Dermis microvascular lymphatic vessel endothelial cell (primary cell): ENCODE measurements at places on chromosomes 2 and 18. TPM values are rescaled to one million over a fixed set of nuclear protein-coding genes. Genes with fewer than 3 reads are reported as not detected.

GRCh38 chr18:11437046-11437445, 172.3 kb upstream of the SLC35G4 start:
- no peak for DNase-seq

DNA sequence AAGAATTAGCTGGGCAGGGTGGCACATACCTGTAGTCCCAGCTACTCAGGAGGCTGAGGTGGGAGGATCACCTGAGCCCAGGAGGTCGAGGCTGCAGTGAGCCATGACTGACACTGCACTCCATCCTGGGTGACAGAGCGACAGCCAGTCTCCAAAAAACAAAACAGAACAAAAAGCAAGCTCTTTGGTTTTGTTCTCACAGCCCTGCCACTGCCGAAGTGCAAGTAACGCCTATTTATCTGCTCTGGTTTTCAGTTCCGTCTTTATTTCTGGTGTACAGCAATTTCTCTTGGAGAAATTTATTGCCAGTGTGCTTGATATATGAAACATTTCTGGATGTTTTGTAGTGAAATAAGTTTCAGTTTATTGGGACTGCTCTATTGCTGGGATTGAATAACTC, 61.9 kb downstream of the RAB10 start:
- DNase-seq: no peak

DNA sequence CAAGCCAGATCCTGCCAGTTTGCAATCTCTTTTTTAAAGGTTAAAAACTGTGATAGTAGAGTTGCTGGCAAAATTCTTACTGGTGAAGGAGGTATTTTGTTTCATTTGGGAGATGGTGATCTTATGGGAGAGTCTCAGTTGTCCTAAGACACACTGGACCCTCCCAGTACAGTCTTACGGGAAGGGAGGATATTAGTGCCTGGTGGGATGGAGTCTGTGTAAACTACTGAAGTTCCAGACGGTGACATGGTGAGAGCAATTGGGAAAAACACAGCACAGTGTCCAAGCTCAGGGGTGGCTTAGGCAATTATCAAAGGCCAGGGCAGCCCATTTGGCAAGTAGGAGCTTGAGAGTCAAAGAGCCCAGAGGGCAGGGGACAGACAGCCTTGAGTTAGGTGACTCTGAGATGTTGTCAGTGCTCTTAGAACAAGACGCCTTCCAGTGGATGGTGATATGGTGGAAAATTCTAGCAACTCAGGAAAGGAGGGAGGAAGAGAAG, 143.7 kb upstream of the CCDC68 start:
- DNase-seq: no peak

Gene MPP4
- 0.76 and 1.5 TPM in 2 replicates for total RNA-seq

DNA sequence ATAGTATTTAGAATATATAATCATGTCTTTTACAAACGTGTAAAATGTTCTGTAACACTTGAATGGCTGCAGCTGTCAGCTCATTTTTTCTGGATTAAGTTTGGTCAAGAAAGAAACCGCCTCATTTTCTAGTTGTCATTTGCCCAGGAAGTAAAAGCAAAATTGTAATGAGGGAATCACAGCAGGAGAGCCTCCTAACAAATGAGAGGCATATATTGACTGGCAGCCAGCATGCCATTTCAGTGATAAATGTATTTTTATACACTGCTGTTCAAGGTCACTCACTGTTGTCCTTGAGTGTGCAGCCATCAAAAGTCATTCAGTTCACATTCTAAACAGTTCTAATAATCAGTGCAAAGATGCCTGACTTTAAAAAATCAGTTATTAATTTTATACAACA, 144.3 kb upstream of the BOD1L2 start:
- DNase-seq: no peak

- no peak for DNase-seq
Measured at GRCh38 chr18:59921384-59921891, 21.6 kb downstream of the PMAIP1 start.

Gene SERPINB11
- total RNA-seq: not detected in 2 replicates

DNA sequence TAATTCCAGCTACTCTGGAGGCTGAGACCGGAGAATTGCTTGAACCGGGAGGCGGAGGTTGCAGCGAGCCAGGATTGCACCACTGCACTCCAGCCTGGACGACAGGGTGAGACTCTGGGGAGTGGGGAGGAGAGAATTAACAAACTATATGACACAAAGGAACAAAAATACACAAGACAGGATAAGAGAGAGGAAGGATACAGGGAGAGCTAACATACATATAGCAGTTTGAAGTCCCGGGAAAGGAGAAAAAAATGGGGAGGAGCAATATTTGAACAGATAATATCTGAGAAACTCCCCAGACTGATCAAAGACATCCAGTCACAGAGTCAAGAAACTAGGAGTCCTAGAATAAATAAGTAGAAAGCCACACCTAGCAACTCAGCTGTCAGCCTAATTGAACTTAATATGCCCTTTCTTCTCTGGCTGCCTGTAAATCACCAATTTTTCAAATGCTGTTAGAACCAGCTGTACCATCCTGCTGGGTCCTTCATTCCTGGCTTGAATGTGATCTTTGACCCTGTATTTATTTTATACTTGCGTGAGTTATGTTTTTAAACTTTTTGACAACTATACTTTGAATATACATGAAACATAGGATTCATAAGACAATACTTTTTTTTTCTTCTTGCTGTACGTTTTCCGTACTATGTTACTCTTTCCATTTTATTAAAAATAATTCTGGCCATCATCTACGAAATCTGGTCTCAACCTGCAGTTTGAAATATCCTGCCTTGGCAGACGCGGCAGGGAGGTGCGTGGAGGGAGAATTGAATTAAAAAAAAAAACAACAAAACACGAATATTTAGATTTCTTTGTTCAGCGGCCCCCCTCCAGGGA, 876 bp upstream of the CYP27A1 start:
- DNase-seq: no peak

DNA sequence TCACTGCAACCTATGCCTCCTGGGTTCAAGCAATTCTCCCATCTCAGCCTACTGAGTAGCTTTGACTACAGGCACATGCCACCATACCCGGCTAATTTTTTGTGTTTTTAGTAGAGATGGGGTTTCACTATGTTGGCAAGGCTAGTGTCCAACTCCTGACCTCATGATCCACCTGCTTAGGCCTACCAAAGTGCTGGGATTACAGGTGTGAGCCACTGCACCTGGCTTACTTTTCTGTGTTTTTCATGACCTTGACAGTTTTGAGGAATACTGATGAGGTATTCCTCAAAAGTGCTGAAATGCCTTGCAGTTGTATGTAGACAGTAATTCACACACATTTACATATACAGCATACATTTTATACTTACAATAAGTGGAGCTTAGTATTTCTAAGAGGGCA, 126.1 kb downstream of the PHLPP1 start:
- no peak for DNase-seq

DNA sequence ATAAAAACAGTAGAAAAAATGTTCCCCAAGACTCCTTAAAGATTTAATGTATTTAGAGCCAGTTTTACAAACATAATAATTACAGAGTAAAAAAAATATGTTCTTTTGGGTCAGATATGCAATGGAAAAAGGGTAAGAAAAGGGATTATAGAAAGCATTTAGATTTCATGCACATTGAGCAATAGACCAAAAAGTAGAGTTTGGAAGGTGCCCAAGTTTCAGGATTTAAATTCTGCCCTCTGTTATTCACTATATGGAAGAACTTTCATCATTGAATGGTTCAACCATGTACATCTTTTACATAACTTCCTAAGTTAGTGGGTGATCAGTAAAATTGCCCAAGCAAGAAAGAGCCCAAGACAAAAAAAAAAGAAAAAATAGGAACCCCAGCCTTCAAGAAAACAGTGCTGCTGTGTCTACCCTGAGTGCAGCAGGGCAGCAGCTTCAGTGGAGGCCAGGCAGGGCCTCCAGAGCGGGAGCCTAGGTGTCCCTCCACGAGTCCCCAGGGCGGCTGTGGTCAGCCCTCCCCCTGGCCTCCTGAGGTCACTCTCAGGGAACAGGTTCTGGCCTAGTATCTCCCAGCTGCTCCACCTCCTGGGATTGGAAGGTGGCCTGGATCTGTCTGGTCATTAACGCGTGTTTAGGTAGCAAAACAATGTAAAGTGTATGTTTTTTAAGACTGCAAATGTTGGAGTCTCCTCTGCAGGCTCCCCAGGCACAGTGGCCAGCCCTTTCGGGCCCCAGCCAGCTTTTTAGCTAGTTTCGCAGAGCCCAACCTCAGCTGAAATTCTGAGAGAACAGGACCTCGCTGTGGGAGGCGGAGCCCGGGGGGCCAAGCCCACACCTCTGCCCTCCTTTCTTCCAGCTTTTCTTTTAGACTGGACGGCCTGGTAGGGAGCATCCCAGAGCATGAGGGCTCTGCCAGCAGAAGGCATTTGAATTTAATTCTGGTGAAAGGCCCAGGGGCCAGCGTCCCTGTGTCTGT, 77.3 kb downstream of the TEX51 start:
- no peak for DNase-seq

DNA sequence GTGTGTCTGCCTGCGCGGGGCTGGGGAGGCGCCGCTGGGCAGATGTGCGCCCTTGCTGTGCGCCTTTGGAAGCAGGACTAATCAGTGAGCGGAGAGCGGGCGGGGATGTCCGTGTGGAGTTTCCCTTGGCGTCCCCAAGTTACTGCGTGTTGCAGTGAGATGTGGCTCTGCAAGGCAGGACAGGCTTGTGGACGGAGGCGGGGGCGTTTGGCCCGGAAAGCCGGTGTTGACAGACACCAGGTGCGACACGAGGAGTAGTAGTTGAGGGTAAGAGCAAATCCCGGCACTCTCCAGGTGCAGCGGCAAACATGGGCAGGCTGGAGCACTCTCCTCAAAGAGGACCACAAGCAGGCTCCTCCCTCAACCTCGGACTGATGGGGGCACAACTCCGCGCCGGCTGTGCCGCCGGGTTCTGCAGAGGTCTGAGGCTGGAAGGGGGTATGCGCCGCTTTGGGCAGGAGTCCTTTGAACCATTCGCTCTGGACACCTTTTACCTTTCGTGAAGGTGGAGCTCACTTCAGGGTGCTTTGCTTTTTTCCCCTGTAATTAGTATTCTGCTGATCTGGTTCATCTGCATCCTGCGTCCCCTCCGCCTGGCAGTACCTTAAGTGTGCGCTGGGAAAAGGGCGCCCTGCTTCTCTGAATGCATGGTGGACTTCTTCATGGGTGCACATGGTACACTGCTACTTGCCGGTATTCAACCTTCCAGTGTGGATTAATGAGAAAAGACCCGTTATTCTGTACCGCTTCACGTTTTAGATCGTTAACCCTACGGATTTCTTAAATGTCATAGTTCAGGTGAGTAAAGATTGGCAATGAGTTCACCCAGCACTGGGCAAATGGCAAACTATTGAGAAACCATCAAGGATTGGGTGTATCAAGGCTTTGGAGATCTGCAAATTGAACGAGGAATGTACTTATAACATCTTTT, 608 bp downstream of the CDH7 start:
- no peak for DNase-seq

Gene CCDC68
- total RNA-seq: 0.26 and 0.51 TPM in 2 replicates

DNA sequence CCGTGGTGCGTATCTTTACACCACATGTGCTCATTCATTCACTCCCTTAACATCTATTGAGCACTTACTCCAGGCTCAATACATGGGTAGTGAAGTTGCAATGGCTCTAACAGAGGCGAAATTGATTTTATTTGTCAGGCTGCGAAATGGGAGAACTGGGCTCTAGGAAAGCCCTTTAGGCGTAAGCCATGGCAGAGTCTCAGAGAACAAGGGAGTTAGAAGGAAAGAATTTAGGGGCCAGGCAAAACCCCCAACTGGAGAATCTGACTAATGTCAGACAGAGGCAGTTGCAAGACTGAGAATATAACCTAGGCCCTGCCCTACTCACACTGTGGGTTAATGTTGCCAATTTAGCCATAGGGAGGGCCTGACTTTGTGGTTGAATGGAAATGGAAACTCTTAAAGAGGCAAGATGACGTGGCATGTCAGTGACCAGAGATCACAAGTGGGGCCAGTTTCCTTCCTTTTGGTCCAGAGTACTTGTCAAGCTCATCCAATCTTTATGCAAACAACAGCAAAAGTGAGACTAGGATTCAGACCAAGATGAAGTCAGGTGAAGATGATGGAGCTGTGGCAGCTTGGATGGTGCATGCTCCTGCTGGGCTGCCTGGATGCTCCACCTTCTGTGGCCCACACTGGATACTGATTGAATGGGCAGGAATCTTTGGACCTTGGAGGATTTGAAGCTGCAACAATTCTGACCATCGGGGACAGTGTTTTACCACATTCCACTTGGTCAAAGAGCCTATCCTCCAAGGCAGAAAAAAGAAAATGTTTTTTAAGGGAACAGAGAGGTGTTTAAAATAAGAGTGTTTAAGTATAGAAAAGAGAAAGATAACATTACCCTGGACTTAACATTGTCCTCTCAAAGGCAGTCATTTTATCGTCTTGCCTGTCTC, 92.2 kb downstream of the CAPN13 start:
- no peak for DNase-seq

GRCh38 chr18:56517196-56517595, 121.2 kb downstream of the TXNL1 start:
- DNase-seq: peak; percentile 10

DNA sequence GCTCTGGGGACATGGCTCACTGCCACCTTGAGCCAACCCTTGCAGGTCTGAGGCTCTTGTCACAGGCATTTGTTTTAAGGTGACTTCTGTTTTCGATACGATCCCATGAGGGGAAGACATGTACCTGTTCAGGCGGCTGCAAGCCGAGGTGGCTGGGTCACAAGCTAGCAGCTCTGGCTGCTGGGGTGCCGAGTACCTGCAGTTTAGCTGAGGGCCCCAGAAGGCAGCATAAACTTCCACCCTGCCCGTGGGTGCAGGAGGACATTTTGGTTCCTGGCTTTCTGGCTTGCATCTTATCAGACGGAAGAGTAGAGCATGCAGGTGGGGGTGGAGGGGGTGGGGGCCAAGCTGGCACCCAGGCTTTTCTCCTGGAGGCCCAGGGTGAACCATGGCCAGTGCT, 28.4 kb downstream of the COA5 start:
- no peak for DNase-seq

- DNase-seq: peak; percentile 60
Measured at GRCh38 chr2:85596026-85596333, 435 bp downstream of the RNF181 start.

DNA sequence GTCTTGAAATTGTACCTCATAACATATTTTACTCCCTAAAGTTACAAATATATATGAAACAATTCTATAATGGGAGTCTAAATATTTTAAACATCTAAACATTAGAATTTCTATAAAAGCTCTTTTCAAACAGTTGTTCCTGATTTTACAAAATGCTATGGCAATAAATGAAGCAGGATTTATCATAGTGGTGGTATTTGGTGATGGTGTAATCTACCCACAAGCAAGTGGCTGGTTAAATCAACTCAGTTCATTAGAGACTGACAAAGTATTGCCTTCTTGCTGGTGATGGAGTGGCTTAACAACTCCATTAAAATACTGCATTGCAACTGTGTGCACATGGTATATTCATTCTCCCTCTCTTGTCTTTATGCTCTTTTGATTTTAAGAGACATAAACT, 138.9 kb downstream of the PMAIP1 start:
- DNase-seq: no peak

Gene PCARE
- total RNA-seq: not detected in 2 replicates

- DNase-seq: no peak
Measured at GRCh38 chr18:74571895-74572680, 25.6 kb upstream of the ZNF407 start.

DNA sequence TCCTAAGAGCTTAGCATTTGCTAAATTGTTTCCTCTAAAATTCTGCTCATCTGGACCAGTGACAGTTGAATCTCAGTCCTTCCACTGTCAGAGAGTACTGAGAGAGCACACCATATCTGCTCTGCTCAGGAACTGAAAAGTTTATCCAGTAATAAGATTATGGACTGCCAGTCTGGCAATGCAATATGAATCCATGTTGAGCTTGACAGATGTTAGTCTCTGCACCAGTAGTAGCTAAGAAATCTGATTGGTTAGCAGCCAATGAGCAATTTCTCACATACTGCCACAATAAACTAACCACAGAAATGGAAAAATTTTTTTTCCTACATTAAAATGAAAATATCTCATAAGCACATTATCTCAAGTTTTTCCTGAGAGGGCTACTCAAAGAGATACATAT, 2.3 kb downstream of the PRKD3 start:
- no peak for DNase-seq
